Activated T-cell treated with anti-CD3 and anti-CD28 coated beads, Interleukin-2, amount 50 U/mL, for 4 hours (primary cell): ENCODE measurements at places on chromosomes 12 and 14.

GRCh38 chr12:85461127-85461526, 181.1 kb downstream of the ALX1 start:
- no peak for DNase-seq

- no peak for DNase-seq
Measured at GRCh38 chr14:44613061-44613712, 106.1 kb upstream of the FSCB start.

DNA sequence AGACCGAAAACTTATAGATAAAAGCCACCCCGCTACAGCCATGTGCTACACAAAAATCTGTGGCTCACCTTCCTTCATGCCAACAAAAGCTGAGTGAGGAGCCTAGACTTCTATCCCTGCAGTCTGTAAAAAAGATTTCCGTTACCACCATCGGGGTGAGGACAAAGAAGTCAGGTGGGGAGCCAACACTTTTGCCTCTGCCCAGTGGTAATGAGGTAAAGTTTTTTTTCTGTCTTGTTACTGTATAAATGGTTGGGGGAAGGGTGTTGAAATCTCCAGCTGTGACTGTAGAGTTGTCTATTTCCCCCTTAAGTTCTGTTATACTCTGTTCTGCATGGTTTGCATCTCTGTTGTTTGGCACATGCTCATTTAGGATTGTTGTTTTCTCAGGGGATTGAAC, 707.8 kb downstream of the FLRT2 start:
- DNase-seq = no peak

- no peak for DNase-seq
Measured at GRCh38 chr12:12899530-12900380, 8.4 kb downstream of the GPRC5A start.

DNA sequence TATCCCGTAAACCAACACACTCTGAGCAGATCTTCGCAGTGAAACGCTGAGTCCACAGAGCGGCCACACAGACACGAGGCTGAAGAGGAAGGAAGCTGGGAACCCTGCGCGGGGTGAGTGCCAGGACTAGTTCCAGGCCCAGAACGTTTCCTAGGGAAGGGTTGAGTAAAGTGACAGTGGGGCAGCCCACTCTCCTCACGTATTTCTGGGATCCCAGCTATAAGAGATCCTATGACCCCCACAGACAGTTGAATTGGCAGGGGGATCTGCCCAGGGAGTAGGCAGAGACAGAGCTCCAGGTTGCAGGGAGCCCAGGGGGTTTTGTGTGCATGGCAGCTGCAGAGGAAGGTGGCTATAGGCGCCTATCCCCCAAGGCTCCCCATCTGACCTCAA, 51.1 kb downstream of the GTF2A1 start:
- no peak for DNase-seq

- no peak for DNase-seq
Measured at GRCh38 chr12:13740149-13740545, 241.3 kb downstream of the GRIN2B start.

DNA sequence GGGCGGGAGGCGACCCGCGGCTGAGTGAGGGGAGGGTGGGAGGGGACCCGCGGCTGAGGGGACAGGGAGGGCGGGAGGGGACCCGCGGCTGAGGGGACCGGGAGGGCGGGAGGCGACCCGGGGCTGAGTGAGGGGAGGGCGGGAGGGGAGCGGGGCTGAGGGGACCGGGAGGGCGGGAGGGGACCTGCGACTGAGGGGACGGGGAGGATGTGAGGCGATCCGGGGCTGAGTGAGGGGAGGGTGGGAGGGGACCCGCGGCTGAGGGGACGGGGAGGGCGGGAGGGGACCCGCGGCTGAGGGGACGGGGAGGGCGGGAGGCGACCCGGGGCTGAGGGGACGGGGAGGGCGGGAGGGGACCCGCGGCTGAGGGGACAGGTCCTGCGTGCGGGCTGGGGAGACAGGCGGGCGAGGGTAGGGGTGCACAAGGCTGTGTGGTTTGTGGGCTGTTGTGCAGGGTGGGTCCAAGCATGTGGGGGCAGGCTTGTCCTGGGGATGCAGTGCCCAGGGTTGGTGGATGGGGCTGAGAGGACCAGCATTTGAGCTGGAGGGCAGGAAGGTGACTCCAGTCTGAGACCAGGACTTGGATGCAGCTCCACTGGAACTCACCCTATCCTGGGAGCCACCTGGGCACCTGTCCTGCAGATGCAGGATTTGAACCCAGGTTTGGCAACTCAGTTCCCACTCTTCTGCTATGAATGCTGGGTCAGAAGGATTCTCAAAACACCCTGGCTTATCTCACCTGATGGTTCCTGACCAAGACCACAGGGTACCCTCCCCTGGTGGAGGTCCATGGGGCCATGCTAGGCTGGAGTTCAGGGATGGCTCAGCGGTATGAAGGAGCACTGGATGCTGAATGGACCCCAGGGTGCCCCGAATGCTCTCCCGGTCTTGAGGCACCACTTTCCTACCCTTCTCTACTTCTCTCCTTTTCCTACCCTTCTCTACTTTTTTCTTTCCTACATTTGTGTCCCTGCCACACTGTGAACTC, 9.4 kb downstream of the PLD4 start:
- no peak for DNase-seq

GRCh38 chr12:84069198-84069597, 843.4 kb downstream of the SLC6A15 start:
- DNase-seq = no peak

GRCh38 chr14:86430853-86431252, 900.9 kb downstream of the FLRT2 start:
- no peak for DNase-seq

- DNase-seq = no peak
Measured at GRCh38 chr14:106094654-106095189, 568.3 kb downstream of the TMEM121 start.
